NCI-H2227 treated with DMSO at 0.1 percent for 48 hours (cell line): ENCODE measurements at places on chromosomes 12 and 14.
A peak's percentile ranks its signal among the peaks of the same experiment; 100 is the strongest.

GRCh38 chr12:49748306-49748705, 6.9 kb downstream of the TMBIM6 start:
- no peak for DNase-seq

- no peak for DNase-seq
These were observed 16.1 kb upstream of the IFNG start for GRCh38 chr12:68175557-68176061.

GRCh38 chr14:72849222-72849621, 44.7 kb downstream of the DPF3 start:
- no peak for DNase-seq

DNA sequence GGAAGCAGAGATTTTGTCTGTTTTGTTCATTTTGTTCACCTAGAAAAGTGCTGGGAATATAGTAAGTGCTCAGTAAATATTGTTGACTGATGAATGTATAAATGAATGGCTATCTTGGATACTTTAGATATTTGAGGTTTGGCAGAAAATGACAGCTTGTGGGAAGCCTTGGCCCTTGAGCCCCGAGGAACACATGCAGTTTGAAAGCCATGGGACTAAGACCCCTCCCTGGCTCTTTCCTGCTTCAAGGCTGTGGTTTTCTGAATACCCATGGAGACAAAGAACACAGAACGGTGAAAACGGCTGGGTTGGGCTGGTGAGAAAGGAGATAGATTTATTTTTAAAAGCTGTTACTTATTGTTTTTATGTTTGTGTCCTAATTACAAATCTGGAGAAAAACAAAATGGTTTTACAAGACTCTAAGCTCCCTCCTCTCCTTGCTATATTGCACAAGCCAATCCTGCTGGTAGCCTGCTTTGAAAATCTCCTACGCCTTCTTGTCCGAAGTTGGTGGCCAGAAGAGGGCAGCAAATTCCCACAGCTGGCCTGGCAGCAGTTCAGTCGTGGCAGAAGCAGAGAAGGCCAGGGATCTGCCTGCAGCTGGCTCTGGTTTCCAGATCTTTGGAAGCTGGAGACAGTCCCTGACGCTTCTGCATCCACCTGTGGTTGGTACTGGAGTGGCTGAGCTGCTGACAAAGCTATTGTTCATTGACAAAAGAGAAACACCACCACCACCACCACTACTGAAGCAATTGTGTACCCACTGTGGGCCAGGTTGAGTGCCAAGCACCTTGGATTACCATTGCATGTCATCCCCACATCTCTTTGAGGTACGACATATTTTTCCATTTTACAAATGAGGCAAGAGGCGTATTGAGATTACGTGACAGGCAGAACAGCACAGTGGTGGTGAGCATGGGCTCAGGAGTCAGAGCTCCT, 5.2 kb upstream of the KRT85 start:
- peak; percentile 51 for DNase-seq

GRCh38 chr12:2387103-2387834, 334.5 kb downstream of the CACNA1C start:
- no peak for DNase-seq
